Hematopoietic multipotent progenitor cell treated with erythropoietin and hydrocortisone succinate and interleukin-3 and kit ligand, for 6 days (in vitro differentiated cells): ENCODE measurements at places on chromosomes 16 and 17.
A peak's percentile ranks its signal among the peaks of the same experiment; 100 is the strongest.

DNA sequence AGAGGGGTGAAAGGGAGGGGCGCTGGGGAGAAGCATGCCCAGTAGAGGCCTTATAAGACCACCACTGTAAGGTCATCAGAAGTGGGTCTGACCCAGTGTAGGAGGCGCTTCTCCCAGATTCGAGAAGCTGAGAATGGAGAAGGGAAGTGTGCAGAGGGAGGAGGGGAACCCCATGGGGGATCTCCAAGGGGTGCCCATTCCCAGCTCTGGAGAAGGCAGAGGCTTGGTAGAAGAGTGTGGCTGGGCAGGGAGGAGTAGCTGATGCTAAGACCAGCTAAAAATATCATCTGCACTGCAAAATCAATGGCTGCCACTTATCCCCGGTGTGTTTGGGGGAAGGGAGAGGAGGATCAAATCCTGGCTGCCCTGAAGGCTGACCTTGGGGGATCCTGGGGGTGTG lies 7.2 kb downstream of the NGFR start:
- no peak for DNase-seq

DNA sequence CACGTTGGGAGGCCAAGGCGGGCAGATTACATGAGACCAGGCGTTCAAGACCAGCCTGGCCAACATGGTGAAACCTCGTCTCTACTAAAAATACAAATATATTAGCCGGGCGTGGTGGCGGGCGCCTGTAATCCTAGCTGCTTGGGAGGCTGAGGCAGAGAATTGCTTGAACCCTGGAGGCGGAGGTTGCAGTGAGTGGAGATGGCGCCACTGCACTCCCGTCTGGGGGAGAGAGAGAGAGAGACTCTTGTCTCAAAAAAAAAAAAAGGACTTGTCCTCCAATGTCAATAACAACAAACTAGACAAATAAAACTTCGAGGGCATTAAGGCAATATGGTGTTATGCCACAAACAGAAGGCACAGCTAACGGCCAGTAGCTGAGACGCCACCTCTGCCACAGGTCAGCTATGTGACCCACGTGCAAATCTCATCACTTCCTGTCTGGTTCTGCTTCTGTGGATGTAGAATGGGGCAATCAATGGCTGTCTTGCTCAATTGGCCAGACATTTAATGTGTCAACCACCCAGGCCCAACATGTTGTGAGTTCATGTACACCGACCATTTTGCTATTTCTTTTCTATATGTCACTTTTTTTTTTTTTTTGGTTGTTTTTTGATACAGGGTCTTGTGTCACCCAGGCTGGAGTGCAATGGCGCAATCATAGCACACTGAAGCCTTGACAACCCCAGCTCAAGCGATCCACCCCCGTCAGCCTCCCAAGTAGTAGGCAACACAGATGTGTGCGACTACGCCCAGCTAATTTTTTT lies 834 bp upstream of the TXNDC11 start:
- peak; percentile 79 for DNase-seq

GRCh38 chr16:72856797-72857196 lies 191.1 kb downstream of the ZFHX3 start:
- peak; percentile 59 for DNase-seq

GRCh38 chr17:82465023-82465603 lies 6.6 kb downstream of the NARF start:
- peak; percentile 55 for DNase-seq

GRCh38 chr17:57918017-57918895 lies 37.0 kb downstream of the CUEDC1 start:
- DNase-seq, result no peak

DNA sequence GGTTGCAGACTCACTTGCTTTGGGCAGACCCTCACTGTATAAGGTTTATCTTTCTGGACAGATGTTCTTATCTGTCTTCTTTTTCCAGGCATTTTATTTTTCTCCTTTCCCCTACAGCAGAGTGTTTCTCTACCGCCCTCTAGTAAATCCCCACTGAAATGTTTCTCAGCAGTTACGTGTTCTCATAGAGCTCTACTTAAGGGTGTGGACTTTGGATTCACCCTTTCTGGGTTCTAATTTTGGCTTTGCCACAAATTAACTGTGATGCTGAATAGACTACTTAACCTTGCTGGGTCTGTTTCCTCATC lies 2.0 kb downstream of the ADAT1 start:
- peak; percentile 92 for DNase-seq

- DNase-seq, result peak; percentile 20
Observed at GRCh38 chr16:4882633-4883285, 35.5 kb downstream of the UBN1 start.

DNA sequence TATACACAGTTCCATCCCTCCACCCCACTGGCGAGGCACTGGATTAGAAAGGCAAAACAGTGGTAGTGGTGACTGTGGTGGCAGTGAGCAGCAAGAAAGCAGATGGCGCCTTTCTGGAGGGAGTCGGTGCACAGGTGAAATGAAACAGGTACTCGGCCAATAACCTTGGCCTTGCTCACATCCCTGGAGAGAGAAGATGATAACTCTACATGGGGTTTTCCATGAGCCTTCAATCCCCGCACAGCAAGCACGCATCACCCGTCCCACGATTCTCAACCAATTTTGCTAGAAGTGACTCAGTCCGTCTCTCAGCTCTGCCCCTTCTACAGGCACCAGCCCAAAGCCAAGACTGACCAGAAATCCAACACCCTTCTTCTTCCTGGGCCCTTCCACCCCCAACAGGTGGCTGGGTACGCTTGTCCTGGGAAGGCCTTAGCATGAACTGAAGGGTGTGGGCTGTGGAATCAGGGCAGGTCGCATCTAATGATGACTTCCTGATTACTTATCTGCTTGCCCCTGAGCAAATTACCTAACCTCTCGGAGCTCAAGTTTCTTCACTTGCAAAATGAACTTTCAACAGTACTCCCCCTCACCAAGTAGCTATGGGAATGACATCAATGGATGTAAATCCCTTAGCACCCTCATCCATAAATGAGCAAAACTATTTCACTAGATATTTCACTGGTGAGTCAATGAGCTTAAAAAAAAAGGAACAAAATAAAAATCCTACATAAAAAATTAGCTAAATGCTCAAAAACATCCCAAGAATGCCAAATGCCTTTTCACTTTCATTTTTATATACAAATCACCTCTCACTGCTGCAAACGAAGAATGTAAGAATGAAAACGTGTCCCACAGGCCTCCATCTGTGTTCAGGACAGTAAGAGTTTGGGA lies 18.0 kb downstream of the XPO6 start:
- peak; percentile 49 for DNase-seq

GRCh38 chr17:82841921-82842596 lies 2.2 kb upstream of the ZNF750 start:
- DNase-seq, result no peak

GRCh38 chr17:9023392-9024218 lies 2.3 kb downstream of the NTN1 start:
- DNase-seq, result no peak

DNA sequence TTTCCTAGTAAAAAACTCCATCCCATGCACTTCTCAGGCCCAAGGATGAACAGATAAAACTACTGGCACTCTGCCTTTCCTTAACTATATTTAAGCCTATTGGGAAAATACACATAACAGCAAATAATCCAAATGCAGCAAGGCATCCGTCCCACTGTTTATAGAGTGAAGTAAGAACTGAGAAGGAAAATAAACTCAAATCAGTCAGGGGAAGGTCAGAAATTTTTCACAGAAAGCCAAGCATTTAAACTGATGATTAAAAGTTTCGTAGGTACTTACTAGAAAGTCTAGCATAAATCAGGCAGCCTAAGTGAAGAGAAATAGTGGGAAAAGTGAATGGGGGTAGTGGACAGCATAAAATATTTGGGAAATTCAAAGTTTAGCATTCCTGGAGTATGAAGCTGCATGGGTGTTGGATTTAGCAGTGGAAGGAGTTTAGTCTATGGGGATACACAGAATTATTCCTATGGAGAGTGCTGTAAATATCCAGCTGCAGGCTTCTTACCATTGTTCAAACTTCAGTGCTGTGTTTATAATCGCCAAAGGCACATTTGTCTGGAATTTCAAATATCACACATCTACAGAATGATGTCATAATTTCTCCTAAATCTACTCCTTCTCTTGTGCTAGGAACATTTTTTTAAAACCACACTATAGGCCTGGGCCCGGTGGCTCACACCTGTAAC lies 1131.0 kb upstream of the GOT2 start:
- DNase-seq, result no peak

- no peak for DNase-seq
Observed at GRCh38 chr17:16975744-16976625, 4.1 kb upstream of the TNFRSF13B start.

- no peak for DNase-seq
Observed at GRCh38 chr17:19322861-19323260, 39.7 kb downstream of the B9D1 start.

- DNase-seq, result no peak
Observed at GRCh38 chr17:56309897-56310296, 156.6 kb downstream of the ANKFN1 start.

DNA sequence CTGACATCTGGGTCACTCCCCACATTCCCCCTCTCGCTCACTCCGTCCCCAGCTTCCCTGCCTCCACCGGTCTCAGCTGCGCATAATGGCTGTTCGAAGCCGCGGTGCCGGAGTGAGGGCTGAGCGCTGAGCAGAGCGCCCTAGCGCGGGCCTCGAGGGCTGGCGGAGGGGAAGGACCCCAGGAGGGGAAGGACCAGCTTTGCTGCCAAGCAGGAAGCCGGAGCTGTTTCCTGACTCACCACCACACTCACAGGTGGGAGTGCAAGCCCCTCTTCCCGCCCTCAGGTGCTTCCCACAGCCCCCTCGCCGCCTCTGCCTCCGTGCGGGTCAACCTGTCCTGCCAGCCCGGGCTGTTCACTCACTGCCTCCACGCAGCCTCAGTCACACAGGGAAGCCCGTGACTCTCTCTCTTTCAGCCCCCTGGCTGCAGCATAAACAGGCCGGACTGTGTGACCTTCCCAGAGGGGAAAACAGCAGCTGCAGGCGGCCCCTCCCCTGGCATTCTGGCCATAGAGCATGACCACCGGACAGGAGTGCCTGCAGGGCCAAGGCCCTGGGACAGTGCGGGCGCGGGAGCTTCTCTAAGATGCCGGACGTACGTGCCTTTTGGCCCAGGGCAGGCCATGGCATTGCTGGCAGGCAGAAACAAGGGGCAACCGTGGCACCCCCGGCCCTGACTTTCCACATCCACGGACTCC lies 23.7 kb downstream of the SLC43A2 start:
- no peak for DNase-seq

DNA sequence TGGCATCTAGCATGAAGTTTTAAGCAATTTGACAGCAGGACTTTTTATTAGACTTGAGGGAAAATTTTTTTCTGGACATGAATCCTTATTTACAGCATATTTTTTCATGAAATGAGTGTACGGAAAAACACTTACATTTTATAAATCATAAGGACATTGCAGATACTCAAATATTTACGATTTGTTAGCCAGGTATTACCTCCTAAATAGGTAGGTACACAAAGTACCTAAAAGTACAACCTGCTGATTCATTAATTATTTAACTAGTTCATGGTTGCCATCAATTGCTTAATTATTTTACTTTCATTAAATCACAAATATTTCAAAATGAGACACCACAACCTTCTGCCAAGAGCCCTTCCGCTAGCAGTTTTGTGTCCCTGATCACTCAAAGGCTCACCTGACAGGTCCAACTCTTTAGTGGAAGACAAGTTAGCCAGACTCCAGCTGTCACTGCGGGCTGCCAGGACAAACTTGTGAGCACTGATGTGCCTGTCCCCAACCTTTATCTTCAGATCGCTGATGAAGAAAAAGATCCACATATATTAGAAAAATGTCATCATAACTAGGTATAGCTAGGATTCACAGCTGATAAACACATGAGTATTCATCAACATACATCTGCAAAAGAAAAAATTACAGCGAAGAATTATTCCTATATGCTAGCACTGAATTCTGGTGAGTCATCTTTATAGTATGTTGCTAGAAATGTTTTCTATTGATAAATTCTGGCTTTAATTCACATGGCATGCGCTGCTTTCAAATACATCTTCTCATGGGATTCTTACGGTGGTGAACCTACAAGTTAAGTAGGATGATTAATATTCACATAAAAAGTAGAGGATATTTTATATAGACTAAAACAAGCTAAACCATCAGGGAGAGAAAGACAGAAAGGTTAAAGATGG lies 28.2 kb downstream of the ANKFY1 start:
- DNase-seq, result no peak

DNA sequence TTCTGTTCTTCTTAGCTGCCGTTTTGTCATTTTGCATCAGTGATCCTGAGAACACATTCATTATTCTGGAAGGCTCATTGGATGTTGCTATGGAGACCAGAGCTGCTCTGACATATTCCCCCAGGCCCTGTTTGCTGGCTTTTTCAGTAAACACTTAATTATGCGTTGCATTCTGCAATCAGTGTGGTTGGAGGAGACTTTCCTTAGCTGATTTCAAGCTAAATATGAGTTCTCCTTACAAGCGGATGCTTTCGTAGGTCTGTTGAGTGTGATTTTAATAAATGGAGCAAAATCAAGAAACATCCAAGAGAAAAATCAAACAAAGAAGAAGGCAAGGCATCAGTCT lies 38.2 kb upstream of the NUDT7 start:
- no peak for DNase-seq

GRCh38 chr17:73189417-73190099 lies 3.3 kb upstream of the COG1 start:
- DNase-seq, result peak; percentile 73

- peak; percentile 29 for DNase-seq
Observed at GRCh38 chr16:57384248-57385070, 12.2 kb downstream of the CX3CL1 start.

GRCh38 chr16:83915081-83915480 lies 16.2 kb downstream of the MLYCD start:
- no peak for DNase-seq

- DNase-seq, result no peak
Observed at GRCh38 chr17:51769231-51769630, 389.3 kb downstream of the CA10 start.

- DNase-seq, result no peak
Observed at GRCh38 chr16:48292452-48292851, 45.1 kb upstream of the ABCC11 start.

DNA sequence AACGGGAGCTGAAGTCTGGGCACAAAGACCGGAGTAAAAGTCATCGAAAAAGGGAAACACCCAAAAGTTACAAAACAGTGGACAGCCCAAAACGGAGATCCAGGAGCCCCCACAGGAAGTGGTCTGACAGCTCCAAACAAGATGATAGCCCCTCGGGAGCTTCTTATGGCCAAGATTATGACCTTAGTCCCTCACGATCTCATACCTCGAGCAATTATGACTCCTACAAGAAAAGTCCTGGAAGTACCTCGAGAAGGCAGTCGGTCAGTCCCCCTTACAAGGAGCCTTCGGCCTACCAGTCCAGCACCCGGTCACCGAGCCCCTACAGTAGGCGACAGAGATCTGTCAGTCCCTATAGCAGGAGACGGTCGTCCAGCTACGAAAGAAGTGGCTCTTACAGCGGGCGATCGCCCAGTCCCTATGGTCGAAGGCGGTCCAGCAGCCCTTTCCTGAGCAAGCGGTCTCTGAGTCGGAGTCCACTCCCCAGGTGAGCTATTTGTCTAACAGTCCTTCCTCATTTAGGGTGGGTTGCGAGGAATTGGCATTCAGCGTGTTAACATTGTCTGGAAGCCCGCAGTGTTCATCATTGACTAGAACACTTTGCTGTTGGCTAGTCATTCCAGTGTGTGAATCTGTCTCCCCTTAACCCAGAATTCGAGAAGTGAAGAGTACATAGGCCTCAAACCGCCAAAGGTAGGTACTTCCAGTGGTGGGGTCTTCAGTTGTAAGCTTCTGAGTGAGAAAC lies 1.5 kb downstream of the CDK12 start:
- DNase-seq, result peak; percentile 41

- no peak for DNase-seq
Observed at GRCh38 chr17:75571885-75572215, 15.8 kb upstream of the MYO15B start.
